ENCODE measurements at places on chromosomes 4 and X.

DNA sequence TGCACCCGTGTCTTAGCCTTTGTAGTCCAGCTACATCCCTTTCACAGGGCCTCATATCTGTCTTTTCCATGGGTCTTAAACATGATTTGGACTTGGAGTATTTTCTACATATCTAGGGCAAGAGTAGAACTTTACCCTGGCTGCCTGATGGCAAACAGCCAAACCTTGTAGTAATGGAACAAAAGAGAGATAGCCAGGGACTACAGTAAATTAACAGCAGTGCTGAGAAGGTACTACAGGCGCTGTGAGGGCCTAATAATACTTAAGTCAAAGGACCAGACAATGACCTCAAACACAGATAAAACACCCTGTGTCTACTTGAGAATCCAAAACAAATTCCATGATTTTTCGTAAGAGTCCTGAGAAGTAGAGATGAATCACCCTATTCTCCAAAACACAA lies 111.0 kb upstream of the WDR17 start:
- DNase-seq: no peak

- no peak for DNase-seq
Measured at GRCh38 chr4:164943192-164943591, 34.3 kb downstream of the TRIM61 start.

DNA sequence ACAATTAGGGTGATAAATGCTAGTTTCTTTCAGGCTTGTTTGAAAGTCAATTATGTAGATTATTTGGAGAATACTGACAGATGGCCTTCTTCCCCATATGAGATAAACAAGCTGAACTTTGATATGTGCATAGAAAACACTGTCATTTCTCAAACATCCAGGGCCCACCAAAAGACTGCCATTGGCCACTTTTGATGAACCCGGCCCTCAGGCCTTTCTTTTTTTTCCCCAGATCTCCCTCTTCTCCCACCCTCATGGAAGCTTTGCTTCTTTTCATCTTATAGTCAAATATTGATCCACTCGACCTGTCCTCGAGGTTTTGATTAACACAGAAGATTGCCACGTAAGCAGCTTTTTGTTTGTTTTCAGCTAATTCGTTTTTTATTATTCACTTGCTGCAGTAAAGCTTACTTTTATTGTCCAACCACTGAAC lies 377.4 kb downstream of the SMARCA1 start:
- no peak for DNase-seq

DNA sequence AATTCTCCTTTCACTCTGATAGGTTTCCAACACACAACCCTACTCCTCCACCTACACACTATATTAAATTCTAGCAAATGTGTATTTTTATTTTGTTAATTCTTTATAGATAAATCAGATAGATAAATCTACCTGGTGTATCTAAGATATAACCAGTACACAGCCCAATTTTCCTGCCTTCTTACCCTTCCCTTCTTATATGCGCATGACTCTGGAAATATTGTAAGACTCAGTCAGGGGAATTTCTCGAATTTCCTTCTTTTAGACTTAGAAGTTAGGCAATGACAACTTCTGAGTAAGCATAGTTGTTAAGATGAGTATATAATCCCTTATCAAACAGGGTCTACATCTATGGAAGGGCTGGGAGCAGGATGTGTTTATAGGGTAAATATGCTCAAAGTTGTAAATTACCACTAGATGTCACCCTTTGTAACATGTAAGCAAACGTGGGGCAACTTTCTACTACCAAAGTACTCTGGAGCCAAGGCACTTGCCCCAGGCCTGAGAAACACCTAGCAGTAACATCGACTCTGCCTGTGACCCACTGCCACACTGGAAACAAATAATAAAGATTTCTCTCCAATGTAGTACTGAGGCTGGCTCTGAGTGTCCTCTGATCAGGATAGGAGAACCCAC lies 444.7 kb downstream of the IQCM start:
- DNase-seq: no peak

DNA sequence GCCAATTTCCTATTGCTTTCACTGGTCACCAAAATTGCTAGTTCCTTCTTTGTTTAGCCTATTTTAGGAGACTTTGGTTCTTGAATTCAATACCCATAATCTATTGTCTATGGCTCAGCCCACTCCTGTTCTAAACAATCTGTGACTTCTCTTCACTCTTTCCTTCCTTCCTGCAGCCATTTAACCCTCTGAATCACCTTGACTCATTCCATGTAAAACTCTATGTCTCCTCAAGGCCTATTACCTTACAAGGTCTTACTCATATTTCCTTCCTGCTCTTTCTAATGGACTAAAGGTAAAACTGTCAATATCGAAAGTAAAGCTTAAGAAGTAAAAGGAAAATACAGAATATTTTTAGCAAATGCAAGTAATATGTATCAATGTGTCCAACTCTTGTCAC lies 301.6 kb downstream of the ARHGAP24 start:
- no peak for DNase-seq

GRCh38 chrX:133461231-133461630 lies 45.9 kb upstream of the GPC4 start:
- no peak for DNase-seq

- no peak for DNase-seq
Measured at GRCh38 chr4:107991945-107992630, 2.4 kb downstream of the HADH start.

GRCh38 chr4:184983672-184984356 lies 34.5 kb upstream of the HELT start:
- peak; percentile 18 for DNase-seq

GRCh38 chr4:967113-968104 lies 6.0 kb downstream of the DGKQ start:
- DNase-seq: no peak

DNA sequence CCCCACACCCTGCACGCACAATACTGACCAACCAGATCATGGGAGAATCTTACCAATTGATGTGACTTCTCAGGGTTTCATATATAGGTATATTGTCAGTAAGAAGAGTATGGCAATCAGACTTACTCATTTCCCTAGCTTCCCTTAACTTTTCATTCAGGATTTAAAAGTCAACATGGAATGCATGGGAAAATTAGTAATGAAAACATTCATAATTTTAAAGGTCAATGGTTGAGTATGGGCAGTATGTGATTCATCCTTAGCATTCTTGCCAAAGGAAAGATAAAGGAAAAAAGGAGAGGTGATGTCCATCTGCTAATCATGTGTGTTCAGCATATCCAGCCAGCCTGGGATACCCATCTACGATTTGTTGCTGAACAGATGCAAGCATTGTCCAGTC lies 4.0 kb downstream of the DIPK2B start:
- DNase-seq: no peak

- DNase-seq: no peak
Measured at GRCh38 chr4:165799384-165799815, 73.6 kb upstream of the TLL1 start.

GRCh38 chr4:185730387-185730786 lies 81.6 kb downstream of the SORBS2 start:
- DNase-seq: no peak

GRCh38 chrX:109654516-109655109 lies 29.6 kb upstream of the KCNE5 start:
- DNase-seq: no peak

DNA sequence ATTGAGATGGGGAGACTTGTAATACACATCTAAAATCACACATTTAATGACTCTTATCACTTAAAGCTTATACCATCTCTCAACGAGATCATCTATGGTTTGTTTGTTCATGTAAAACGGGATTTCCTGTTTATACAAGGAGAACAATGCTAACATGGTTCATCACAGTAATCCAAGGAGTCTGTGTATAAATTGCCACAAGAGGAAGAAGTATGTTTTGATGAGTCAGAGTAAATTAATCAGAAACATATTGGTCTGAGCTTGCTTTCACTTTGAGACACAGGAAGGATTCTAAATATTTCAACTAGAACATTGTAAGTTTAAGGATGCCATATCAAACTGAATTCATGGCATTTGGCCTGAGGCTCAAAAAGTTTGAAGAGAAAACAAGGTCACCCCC lies 594.1 kb downstream of the GLUD2 start:
- DNase-seq: no peak

GRCh38 chr4:139596034-139596683 lies 40.1 kb upstream of the SETD7 start:
- no peak for DNase-seq

- no peak for DNase-seq
Measured at GRCh38 chrX:13275031-13275430, 44.8 kb downstream of the ATXN3L start.

DNA sequence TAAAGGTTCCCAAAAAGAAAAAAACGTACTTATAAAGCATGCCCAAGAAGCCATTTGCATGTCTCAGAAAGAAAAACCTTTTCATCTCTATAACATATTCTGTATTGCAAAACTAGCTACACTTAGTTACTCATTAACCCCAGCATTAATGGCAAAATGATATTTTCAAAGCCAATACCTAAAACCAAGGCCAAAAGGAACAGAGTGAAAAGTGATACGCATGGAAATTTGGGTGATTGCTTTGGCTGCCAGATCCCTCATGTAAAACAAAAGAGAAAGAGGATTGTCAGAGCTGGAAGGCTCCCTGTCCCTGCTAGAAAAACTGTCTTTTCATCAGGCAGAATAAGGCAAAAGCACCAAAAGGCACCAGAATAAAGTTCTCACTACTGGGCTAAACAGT lies 46.8 kb upstream of the RADX start:
- DNase-seq: no peak

- no peak for DNase-seq
Measured at GRCh38 chrX:82813671-82814078, 694.4 kb upstream of the POU3F4 start.
